ENCODE measurements at places on chromosomes 5 and 9.

DNA sequence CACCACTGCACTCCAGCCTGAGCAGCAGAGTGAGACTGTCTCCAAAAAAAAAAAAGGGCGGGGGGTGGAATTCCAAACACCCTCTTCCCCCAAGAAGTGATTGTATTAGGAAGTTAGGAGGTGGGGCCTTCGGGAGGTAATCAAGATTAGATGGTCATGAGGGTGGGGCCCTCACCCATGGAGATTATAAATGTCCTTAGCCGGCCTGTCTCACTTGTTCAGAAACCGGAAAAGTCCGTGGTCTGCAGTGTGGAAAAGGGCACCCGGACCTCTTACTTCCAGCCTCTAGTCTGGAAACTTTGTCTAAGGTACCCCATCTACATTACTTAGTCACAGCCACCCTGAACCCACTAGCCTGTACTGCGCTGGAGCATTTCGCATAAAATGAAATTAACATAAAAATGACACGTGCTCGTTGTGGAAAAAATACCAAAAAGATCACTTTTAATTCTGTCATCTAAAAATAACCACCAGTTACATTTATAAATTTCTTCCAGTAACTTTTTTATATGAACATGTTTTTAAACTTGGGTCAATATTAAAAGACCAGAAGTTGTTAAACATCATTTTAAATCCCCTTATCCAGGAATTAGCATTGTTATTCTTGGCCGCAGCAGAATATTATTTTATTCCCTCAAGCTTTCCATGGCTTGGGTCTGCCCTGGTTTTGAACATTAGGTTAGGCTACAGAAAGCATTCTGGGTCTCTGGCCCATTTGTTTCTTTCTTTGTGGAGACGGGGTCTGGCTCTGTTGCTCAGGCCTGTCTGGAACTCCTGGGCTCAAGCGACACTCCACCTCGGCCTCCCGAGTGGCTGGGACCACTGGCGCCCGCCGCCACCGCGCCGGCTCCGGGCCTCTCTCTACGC lies 1.2 kb upstream of the CKS2 start:
- DNase-seq = peak; percentile 23

DNA sequence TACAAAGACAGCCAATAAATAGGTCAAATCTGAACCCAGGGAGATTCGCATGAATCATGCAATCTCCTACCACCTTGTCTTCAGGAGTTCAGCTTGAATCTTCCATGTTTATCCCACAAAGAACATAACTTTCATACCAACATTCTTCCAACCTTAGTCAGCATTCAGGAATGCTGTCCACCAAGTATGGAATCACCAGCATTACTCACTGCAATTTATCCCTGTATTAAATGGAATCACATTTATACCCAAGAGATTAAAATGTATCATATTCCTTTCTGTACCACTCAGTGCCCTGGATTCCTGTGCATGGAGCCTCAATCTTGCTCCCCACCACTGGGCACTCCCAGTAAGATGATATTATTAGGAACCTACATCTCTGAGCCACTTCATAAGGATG lies 162.6 kb downstream of the GLIS3 start:
- DNase-seq = no peak

GRCh38 chr5:149143470-149143869 lies 2.2 kb downstream of the ABLIM3 start:
- DNase-seq = no peak

DNA sequence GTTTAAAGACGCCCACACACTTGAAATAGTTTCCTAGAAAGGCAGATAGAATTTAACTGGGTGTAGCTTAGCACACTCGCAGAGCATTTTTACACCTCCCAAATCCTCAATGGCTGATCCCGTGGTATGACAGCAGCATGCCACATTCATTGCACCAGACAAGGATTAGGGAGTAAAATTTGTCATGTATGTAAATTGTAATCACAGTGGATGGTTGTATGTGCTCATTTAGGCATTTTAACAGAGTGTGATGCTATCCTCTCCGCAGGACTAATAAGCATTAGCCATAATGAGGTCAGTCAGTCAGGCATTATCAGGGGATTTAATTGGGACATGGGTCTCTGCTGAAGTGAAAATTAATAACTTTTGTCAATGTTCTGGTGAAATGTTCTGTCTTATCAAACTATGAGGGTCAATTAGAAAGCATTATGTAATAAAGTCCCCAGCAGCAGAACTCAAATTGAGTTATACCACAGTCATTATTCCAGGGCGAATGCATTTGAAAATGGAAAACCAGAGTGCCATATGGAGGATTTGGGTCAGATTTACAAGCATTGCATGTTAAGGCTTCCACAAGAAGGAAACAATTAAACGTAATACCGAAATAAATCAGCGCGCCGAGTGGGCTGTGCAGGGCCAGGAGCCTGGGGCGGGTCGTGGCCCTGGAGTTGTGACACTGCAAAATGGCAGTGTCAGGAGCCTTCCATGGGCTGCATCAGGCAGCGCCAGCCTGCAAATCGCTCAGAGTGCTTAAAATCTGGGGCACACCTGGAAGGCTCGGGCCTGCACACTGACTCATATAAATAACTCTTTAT lies 602.2 kb downstream of the BNC2 start:
- no peak for DNase-seq

DNA sequence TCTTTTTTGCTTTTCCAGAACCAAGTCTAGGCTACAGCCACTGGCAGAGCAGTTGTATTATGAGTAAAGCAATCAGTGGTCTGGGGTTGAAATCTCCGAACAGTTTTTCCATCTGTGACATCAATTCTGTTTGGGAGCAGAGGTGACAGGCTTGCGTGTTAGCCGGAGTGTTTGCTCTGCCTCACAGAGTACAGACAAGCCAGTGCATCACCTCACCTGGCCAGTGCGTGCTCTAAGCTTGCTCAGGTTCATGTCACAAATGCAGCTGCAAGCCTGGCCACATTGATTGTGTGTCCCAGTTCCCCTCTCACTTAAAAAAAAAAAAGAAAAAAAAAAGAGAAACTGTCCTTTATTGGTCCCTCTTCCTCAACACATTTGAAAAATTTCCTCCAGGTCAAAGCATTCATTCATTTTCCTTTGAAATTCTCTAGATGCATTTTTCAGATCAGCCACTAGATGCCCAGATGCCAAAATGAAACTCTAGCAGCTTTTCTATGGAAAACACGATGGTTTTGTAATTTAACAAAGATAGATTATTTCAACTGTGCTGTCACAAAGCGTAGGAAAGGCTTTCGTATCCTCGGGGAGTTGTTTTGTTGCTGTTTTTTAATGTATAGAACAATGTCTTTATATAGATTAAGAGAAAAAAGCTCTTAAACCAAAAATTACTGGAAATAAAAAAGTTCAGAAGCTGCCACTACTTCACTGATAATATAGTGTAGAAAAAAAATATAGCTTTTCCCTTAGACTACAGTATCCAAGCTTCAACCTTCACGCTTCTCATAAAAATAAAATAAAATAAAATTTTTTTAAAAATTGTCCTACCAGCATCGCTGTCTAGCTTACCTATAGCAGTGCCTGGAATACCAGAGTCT lies 585.5 kb downstream of the TLE1 start:
- no peak for DNase-seq

- no peak for DNase-seq
Measured at GRCh38 chr5:2847608-2848007, 96.1 kb upstream of the IRX2 start.

GRCh38 chr5:143308731-143309130 lies 94.8 kb downstream of the NR3C1 start:
- DNase-seq = no peak

GRCh38 chr5:149788964-149789363 lies 58.9 kb downstream of the PPARGC1B start:
- DNase-seq = no peak

DNA sequence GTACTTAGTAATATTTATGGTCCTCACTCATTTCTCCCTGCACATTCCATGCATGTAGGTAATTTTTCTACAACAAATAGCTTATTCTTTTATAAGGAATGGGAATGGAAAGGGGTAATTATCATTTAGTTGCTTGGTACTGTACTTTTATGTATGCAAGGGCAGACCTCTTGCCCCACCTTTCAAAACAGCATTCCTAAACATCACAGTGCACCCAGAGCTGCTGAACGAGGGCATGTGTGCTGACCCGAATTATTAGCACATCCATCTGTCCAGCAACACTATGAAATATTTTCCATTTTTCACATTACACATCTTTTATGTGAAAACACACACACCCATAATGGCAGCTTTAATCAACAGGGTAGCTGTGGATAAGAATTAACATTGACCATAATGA lies 228.6 kb upstream of the ARRDC3 start:
- DNase-seq = no peak

GRCh38 chr9:1058826-1059487 lies 8.8 kb downstream of the DMRT2 start:
- no peak for DNase-seq

DNA sequence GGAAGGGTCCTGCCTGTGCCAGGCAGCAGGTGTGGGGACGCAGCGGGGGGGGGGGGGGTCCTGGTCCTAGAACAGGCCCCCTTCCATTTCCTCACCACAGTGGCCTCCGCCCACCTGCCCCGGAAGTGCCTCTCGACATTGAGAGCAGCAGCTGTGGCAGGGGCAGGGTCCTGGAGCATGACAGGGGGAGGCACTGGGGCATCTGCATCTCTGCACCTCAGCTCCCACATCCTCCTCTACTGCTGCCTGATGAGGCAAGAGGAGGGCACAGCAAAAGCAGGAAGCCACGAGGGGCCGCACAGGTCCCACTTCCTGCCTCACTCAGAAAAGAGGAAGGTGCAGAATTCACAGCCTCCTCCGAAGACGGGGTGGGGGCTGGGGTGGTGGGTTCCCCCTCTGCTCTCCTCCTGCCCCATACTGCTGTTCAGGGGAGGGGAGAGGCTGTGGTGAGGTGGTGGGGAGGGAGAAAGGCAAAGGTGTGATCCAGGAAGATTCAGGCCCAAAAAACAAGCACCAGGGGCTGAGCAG lies 14.8 kb downstream of the AKNA start:
- peak; percentile 85 for DNase-seq

GRCh38 chr9:74803376-74804017 lies 84.2 kb downstream of the TRPM6 start:
- no peak for DNase-seq

DNA sequence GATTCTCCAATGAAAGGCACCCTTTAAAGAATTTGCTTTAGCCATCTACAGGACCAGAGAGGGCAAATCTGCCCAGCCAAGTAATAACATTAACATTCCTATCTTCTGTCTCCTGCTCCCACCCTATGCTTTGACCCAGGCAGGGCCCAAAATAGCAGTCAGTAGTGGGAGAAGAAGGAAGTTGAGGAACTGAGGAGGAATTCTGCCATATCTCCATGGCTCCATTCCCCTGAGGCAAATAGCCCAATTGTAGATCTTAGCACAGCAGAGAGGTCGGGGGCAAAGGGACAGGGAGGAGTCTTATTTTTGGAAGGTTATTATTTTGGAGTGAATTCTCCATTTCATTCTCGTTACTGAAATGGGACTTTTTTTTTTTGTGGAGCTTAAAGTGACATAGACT lies 111.1 kb upstream of the IFNK start:
- DNase-seq = no peak

GRCh38 chr9:84322828-84323227 lies 17.7 kb downstream of the SLC28A3 start:
- DNase-seq = no peak

DNA sequence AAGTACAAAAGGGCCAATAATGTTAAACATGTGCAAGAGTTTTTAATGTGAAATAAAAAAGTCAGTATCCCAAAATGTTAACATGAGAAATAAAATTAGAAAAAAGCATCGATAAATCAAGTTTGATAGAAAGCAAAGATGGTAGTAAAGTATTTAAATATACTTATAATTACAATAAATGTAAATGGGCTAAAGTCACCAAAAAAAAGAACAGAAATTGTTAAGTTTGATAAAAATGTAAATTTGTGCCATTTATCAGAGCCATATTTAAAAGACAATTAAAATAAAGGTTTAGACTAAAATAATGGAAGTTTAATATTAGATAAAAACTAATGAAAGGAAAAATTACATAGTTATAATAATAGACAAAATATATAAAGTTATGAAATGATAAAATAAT lies 500.5 kb downstream of the TMEM232 start:
- no peak for DNase-seq

DNA sequence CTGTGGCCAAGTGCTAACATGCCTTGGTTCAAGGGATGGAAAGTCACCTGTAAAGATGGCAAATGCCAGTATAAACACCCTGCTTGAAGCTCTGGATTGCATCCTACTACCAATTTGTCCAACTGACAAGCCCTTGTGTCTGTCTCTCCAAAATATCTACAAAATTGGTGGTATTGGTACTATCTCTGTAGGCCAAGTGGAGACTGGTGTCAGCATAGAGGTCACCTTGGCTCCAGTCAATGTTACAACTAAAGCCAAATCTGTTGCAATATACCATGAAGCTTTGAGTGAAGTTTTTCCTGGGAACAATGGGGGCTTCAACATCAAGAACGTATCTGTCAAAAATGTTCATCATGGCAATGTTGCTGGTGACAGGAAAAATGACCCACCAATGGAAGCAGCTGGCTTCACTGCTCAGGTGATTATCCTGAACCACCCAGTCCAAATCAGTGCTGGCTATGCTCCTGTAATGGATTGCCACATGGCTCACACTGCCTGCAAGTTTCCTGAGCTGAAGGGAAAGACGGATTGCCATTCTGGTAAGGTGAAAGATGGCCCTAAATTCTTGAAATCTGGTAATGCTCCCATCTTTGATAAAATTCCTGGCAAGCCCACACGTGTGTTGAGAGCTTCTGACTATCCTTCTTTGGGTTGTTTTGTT lies 19.9 kb downstream of the AFF4 start:
- no peak for DNase-seq

GRCh38 chr5:146130440-146131045 lies 25.2 kb upstream of the PLAC8L1 start:
- no peak for DNase-seq

GRCh38 chr9:116951588-116952435 lies 264.7 kb downstream of the TRIM32 start:
- DNase-seq = no peak

GRCh38 chr9:121498487-121499176 lies 1.0 kb downstream of the GGTA1 start:
- DNase-seq = peak; percentile 20

- no peak for DNase-seq
Measured at GRCh38 chr9:38373679-38374078, 18.8 kb upstream of the ALDH1B1 start.

DNA sequence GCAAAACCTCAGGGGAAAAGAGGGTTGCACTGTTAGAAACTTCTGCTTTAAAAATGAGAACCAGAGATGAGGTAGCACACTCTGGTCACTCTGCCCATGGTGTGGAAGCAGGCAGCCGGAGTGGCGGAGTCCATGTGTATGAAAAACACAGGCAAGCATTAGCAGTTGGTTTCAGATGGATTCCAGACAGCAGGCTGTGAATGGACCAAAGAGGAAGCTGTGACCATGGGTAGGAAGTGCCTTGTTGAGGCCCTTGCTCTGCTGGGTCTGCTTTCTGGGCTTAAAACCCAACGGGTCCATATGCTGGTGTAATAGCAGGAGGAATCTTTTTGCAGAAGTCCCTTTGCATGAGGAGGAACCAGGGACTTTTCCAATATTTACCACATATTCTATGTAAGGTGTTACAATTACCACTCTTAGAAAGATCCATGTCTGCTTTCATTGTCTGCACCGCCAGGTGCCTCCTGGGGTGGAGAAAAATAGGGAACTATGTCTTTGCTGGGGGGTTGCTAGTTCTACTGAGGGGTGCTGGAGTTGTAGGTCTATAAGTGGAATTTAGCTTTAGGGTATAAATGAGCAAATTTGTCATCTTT lies 77.0 kb downstream of the ANKRD55 start:
- DNase-seq = no peak

- peak; percentile 18 for DNase-seq
Measured at GRCh38 chr5:40033411-40033810, 608.6 kb upstream of the DAB2 start.

Data from activated T-cell treated with anti-CD3 and anti-CD28 coated beads, Interleukin-2, amount 50 U/mL, for 48 hours (primary cell).